HS-27A (cell line): ENCODE measurements at places on chromosomes 4 and X.

DNA sequence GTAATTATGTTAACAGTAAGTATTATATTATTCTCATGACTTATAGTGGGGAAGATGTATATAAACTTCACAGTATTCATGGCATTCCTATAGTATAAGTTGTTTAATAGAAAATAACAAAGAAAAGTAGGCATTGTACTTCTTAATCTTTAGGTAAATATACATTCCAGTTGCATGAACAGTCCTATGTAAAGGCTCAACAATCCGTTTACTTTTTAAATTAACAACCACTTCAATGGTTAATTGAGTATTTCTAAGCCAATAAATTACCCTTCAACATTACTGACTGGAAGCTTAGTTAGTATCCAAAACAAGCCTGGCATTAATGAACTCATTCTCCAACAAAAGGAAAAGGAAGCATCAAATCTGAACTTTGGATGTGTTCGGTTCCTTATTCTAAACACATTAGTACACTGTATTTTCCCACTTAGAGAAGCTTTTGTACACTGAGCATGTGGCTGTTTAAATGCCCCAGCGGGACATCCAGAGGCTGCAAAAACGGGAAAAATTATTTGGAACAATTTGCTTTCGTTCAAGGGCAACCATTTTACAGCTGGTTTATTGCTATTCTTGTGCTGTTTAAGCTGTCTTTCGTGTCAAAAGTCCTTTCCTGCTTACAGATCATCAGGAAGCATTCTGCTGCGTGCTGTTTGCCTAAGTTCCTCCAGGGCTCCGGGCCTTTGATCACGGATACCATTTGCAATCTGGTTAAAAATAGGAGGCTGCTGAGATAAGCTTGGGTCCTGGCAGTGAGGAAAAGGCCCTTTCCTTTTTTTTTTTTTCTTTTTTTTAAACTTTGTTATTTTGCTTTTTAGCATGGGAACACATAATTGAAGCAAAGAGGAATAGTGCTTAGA lies 460.3 kb downstream of the SPRY1 start:
- DNase-seq = no peak

- DNase-seq = no peak
These were observed 460.2 kb downstream of the GABRG1 start for GRCh38 chr4:45663628-45664081.

DNA sequence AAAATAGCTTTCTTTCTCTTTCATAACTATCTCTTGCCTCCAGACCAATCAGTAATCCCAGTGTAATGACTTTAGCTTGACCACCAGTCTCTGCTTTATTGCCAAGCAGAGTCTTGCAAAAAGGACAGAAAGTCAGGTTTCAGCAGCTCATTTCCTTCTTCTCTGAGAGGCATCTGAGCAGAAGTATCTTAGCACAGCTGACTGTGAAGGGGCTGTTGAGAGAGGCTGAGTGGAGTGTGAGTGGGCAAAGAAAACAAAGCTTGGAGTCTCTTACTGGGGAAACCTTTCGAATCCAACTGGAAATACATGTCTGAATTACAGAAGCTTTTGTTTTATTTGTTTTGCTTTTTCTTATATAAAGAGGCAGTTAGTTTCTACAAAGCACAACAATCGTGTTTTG lies 170.3 kb upstream of the IGFBP7 start:
- no peak for DNase-seq

GRCh38 chrX:12794654-12795053 lies 3.4 kb downstream of the PRPS2 start:
- DNase-seq = no peak
